ENCODE measurements at places on chromosomes 3 and 15. TPM values are rescaled to one million over a fixed set of nuclear protein-coding genes. Genes with fewer than 3 reads are reported as not detected.

C3orf22 gene
- polyA plus RNA-seq = 0.11 TPM

BTLA gene
- 0.40 TPM for polyA plus RNA-seq

DUOX2 gene
- polyA plus RNA-seq = 0.10 TPM

LDHAL6B gene
- polyA plus RNA-seq = 0.10 TPM

SUMF1 gene
- polyA plus RNA-seq = 50.8 TPM

GPR171 gene
- polyA plus RNA-seq = not detected

GRK7 gene
- 0.12 TPM for polyA plus RNA-seq

DNA sequence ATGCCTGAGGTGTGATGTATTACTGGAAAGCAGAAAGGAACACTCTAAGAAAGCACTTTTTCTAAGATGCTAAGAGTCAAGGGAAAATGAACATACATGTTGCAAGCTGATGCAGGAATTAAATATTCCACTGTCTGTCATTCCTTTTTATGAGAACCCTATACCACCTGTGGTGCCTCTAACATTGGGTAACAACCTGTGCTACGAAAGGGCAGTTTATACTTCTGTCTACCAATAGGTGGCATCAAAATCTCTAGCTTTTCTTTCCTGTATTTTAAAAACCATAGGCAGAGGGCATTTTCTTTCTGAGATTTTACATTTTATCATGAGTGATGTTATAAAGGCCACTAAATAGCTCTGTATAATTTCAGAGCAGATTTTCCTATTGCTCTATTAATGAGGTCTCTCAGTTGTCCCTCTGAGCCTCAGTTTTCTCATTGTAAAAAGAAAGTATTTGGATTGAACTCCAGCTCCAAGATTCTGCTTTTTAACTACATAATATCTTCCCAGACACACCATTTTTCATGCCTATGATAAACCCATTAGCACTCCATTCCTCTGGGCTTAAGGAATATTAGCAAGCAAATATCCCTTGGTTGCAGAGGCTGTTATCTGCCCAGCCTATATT, 3.5 kb upstream of the CPNE4 start:
- no peak for DNase-seq

DNA sequence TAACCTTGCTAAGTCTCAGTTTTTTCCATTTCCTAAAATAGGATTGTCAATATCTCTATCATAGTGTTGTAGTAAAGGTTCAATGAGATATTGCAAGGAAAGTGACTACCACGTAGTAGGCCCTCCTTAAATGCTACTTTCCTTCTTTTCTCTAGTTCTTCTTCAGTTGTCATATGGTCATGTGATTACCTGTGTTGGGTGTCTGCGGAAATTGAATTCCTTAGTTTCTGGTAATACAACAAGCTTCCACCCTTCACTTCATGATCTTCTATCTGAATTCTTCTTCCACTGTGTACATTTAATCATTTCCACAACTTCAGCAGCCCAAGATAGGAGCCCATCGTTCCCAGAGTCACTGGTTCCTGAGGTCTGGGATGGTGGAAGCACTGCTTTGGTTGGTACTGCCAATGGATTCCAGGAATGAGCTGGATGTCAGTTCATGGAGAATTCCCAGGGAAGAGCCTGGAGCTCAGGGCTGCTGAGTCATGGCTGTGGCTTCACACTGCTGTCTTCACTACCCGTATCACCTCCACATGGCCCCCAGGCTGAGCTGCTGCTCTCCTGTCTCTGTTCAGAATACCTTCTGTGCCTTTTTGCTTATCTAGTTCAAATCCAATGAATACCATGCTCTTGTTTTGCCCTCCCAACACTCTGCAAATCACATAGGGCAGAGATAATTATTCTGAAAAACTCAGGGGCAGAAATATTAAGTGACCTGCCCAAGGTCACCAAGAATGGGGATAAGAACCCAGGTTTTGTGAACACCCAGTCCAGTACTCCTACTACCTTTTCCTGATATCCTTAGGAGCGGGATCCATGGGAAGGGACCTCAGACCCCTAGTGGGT, 98.6 kb downstream of the RPL39L start:
- no peak for DNase-seq

DNA sequence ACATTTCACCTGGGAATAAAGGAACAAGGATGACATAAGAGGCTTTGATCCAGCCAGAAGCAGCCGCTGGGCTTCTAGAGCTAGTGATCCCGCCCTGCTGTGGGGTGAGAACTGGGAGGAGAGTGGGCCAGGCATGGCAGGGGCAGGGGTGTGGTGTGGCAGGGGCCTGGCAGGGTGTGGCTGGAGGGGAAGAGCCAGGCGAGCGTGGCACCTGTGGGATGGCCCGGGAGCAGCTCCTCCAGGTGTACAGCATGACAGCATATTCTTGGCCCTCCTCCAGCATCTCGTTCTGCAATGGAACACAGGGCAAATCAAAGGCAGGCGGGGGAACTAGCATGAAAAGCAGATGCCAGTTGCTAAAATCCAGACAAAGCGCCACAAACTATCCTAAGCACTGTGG, 35.5 kb downstream of the CYFIP1 start:
- no peak for DNase-seq

DNA sequence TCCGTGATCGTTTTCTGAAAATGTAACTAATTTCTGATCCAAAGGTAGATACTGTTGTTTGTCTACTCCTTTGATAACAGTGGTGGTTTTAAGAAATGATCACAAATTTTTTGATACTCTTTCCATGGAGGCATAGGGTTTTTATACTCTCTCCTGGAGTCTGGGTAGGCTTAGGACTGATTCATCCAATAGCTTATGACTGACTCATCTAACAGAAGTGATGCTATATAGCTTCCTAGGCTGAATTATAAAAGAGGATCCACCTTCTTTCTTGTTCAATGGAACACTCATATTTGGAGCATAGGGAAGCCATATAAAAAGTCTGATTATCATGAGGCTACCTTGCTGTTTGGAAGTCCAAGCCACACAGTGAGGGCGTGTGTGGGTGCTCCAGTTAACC, 84.3 kb downstream of the CHST2 start:
- DNase-seq = no peak

- DNase-seq = no peak
Measured at GRCh38 chr15:58332676-58333400, 99.0 kb upstream of the LIPC start.

GRCh38 chr15:40128766-40129660, 20.3 kb upstream of the BMF start:
- DNase-seq = no peak

DNA sequence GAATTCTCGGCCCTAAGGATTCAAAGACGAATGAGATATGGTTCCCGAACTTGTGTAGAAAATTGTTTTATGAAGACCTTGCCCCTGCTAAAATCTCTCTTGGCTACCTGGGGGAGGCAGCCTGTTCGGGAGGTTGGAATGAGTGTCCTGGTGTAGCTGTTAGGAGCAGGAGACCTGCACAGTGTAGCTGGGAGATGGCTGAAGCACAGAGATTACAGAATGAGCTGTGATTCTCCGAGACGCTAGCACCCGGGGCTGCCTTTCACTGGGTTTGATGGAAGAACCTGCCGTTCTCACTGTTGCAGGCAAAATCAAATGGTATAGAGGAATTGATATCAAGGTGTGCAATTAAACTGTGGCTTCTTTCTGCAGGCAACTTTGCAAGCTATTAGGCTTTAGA, 68.0 kb downstream of the TRAK1 start:
- DNase-seq = no peak

GRCh38 chr3:17605032-17605431, 137.4 kb downstream of the TBC1D5 start:
- no peak for DNase-seq

GRCh38 chr3:188581365-188581764, 427.4 kb downstream of the LPP start:
- DNase-seq = no peak
